ENCODE measurements at places on chromosomes 11 and 22. TPM values are rescaled to one million over a fixed set of nuclear protein-coding genes. Genes with fewer than 3 reads are reported as not detected.

The MS4A15 gene
- total RNA-seq, result not detected

DNA sequence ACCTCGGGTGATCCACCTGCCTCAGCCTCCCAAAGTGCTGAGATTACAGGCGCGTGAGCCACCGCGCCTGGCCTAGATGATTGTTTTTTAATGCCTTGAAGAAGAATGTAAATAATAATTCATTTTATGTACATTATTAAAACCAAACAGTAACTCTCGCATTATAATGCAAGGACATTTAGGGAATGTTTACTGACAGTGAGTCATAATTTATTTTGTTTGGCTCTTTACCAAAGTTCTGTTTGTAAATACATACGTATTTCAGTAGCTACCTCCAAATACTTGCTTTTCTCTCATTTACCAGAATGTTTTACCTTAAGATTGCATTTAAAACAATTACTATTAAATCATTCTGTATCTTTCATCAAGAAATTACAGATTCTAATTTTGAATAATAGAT lies 3.0 kb downstream of the RAB39A start:
- DNase-seq, result no peak

DNA sequence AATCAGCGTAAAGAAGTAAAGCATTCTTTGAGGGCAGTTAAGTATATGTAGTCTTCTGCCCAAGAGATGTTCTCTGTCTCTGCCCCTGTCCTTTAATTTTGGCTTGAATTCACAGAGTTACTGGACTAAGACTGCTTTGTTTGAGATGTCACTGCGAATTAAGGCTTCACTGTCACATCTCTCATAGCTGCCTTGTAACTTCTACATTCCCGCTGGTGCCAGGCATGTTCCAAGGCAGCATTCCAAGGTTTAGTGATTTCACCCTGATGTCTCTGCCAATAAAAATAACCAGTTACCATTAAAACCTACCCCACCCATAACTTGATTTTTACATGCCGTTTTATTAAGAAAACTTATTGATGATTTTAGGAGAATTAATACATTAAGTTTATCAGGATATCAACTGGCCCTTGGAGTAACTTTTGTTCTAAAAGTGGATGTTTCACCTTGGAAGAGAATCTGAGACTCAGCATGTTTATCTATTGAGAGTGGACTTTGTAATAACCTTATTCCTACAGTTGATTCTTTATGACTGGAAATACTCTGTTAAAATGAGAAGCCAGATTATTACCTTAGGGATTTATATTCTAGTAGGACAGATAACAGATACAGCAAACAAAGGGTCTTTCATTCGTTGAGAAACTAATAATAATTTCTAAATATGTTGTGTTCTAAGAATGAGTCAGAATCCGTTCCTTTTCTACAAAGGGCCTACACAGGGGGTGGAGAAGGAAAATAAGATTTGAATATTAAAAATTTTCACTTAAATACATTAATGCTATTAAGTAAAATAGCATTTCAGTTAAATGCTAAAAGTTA lies 110.2 kb downstream of the UVRAG start:
- DNase-seq, result peak; percentile 41

DNA sequence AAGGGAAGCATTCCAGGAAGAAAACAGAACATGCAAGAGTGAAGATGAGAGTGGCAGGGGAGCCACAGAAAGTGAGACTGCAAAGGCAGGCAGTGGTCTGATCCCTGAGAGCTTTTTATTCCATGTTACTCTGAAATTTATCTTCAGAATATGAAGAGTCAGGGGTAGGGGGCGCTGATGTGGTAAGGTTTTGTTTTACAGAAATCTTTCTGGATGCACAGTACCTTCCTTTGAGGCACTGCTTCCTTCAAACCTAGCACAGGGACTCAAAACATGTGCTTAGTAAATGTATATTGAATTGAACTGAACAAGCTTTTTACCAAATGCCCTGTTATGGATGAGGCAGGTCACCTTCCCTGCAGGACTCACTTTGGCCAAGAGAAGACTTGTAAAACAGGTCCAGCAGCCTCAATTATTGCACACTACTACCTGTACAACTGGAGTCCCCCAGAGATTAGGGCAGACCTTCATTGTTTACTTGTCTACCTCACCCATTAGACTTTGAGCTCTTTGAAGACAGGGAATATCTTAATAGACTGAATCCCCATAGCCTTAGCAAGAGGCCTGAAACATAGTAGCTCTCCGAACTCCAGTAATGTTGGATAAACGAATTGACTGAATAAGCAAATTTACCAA lies 2.2 kb downstream of the PAK1 start:
- no peak for DNase-seq

- peak; percentile 24 for DNase-seq
Observed at GRCh38 chr11:131467645-131468394, 97.4 kb downstream of the NTM start.

- no peak for DNase-seq
Observed at GRCh38 chr11:47260366-47260765, 2.6 kb downstream of the NR1H3 start.

DNA sequence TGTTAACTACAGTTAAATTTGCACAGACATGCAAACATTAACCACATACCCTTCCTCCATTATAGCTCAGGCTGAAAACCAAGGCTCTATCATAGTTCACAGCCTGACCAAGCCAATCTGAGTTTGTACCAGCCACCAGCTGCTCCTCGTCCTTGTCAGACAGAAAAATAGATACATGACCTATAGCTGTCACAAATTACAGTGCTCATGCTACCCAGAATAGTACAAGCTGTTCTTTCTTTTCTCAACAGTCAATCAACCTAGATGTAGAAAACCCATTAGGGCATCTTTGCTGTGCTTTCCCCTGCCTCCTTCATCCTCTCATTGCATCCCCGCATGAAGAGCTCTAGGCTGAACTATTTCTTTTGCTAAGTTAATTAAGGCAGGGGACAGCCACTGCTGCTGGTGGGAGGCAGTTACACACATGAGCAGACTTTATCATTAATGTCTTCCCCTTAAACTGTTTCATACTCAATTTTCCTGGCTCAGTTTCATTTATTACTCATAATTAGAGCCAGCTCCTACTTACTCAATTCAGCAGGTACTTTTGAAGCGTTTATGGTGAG lies 148.3 kb downstream of the TRPC6 start:
- DNase-seq, result no peak

DNA sequence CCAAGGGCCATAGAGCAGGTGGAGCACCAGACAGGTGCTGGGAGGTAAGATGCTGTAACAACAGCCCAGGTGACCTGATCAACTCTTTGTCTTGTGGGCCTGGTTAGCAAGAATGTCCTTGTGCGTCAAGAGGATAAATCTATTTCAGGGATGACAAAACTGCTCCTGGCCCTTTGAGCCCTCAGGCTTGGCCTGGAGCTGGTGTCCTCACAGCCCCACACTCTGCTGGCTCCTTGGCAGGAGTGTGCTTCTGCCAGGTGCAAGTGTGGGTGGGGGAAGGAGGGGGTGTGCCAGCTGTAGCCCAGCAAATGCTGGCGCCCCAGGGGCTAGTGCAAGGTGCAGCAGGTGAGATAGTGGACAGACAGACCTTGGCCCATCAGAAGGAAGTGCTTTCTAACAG lies 19.5 kb downstream of the AMPD3 start:
- no peak for DNase-seq

The NCAM1 gene
- total RNA-seq, result 536 TPM

The SYT12 gene
- total RNA-seq, result not detected

DNA sequence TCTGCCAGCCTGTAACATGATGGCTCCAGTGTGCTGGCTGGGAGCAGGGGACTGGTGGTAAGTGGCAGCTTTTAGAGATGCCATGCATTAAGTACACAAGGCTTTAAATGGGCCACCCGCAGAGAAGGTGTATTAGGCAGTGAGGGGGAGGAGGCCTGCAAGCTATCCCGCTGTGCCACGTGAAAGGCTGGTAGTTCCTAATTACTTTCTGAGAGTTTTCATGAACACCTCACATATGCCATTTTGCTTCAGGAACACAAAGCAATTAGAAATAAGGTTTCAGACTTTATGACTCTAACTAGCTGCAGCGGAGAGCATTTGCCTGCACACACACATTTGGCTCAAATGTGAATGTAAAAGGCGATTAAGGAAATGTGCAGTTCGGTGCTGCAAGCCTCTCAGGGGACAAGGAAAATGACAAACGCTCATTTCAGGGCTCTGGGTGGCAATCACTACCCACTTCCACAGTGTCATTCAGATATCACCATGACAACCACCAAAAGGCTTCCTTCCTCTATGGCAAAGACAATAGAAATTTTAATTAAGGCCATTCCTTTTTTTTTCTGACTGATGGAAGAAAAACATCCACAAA lies 116.6 kb downstream of the PLEKHA7 start:
- DNase-seq, result no peak

DNA sequence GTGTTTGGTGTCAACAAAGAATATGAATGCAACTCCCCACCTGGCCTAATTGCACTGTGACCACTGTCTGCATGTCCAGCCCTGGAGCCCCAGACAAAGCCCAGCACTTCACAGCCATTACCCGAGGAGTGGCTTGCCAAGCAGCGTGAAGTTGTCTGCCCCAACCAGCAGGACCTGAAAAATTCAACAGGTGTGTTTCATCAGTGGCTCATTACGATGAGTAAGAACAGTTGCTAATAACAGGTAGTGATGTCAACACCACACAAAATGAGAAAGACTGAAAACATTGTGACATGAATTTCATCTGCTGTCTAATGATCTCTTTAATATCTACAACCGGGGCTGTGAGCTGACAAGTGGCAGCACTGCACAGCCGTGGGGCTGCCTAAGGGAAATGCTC lies 10.3 kb downstream of the MRPL21 start:
- DNase-seq, result no peak

The NCAPH2 gene
- total RNA-seq, result 21.6 TPM

The OR8K5 gene
- not detected for total RNA-seq

Measured in myocyte (in vitro differentiated cells).